Stimulated activated CD8-positive, alpha-beta memory T cell treated with anti-CD3 and anti-CD28 coated beads, Interleukin-2, amount 100 ng/mL, for 1 hour (primary cell): ENCODE measurements at places on chromosomes 3 and 15.

DNA sequence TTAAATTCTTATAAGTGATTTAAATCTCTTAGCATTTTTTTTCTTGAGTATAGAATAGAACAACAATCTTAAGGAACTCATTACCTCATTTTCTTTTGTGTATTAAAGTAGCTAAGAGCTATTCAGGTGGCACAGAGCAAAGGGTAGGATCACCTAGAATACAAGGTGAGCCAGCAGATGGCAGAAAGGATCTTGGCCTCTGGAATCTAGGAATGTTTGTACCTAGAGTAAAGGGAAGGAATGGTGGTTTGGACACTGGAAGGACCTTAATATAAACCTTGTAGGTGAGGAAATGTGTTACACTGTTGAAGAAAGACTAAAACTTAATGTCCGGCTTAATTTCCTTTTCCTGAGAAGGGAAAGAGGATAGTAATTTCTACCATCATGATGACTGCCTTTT lies 89.0 kb downstream of the GHSR start:
- DNase-seq, result no peak

DNA sequence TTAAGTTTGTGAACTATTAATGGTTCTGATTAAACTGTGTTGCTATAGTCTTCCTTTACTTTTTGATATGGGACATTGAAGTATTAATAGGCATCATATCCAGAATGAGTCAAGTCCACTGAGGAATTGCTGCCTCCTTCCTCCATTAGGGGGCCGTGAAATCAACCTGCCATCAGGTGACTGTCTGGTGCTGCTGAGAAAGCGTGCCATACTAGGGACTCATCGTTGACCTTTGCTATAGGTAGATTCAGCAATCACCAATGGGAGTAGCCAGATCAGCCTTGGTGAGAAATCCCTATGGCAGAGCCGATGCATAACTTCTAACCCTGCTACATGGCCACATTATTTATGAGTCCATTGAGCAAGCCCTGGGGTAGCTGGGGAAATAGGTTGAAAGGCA lies 30.1 kb upstream of the SLC28A2 start:
- no peak for DNase-seq

- no peak for DNase-seq
Measured at GRCh38 chr3:186094696-186095425, 14.0 kb downstream of the ETV5 start.

DNA sequence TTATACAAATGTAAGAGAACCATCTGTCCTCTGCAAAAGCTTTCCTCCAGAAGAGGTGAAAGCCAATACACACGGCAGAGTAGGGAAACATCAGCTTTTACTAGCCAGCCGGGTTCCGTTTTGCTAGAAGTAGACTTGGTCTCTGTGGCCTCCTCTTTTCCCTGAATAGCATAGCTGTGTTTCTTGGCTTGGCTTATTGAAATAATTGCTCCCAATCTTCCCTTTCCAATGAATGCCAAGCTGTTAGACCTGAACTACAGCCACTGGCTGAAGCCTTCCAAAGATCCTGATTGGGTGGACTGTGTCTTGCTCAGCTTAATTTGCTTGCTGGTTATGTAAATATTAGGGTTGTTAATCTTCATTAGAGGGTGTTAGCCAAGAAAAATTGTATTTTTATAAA lies 157.8 kb upstream of the ROPN1 start:
- no peak for DNase-seq

DNA sequence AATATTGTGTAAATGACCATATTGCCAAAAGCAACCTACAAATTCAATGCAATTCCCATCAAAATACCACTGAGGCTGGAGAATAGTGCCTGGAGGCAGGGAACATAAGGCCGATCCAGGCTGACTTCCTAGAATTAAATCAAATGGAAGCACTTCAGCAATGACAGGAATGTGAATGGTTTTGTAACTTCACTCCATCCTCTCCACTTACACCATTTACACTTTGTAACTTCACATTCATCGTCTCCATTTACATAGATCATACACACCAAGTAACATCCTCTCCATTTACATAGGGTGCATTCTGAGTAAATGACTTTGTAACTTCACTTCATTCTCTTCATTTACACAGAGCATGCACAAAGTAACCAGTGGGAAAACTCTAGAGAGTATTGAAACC lies 11.6 kb downstream of the STRIT1 start:
- no peak for DNase-seq

DNA sequence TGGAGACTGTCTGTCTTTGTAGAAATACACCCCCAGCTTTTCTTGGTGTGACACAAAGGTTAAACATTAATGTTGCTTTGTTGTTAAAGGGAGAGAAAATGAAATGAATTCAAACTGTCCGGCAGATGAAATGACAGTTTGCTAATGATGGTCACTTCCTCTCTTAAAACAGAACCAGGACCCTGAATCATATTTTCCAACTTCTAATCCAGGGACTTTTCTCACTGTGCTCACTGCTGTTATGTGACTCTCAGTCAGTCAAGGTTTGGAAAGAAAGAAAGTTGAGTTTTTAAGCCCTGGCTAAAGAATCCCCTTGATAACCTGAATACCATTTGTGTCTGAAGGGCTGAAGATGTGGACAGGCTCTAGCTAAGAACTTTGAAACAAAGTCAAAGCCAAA lies 215.8 kb downstream of the AGBL1 start:
- no peak for DNase-seq

DNA sequence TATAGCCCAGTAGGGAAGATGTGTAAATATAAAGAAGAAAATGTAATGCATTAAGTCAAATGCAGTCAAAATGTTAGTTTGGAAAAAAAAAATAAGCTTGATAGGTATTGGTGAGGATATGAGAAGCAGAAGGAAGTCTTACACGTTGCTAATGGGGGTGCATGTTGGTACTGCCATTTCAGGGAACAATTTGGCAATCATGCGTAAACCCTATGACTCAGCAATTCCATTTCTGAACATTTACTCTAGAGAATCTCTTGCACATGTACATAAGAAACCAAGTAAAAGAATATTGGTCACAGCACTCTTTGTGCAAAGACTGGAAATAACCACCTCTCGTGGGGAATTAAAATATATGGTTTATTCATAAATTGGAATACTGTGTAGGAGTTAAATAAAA lies 35.5 kb upstream of the TIMP4 start:
- no peak for DNase-seq

DNA sequence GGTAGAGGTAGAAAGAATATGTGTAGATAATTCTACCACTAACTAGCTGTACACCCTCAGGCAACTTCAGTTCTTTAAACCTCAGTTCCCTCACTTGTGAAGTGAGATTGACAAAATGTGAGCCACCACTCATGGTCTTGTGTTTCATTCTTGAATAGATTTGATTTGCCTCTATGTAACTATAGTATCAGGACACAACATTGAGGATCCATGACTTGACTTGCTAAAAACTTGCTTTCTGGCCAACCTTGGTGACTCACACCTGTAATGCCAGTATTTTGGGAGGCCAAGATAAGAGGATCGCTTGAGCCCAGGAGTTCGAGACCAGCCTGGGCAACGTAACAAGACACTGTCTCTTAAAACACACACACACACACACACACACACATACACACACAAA lies 115.8 kb upstream of the FLNB start:
- no peak for DNase-seq

DNA sequence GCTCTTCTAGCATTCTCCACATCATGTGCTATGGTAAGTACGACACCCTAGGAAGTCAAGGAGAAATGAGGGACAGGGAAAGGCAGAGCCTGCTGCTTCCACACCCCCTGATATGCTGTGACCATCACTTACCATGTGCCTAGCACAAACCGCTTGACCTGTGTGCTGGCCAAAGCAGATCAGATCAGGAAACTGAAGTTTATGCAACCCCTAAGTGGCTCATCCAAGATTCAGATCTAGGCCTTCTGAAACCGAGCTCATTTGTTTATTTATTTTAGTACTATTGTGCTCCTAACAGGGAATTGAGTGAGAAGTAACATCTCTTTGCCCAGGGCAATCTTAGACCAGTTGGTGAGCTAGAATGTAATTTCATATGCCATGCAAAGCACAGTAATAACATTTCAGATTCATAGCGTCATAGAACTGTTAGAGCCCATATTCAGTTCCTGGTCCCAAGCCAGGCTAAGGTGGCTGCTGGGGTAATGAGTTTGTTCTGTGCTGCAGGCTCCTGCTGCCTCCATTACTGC lies at the start of gene RTP2:
RTP2 (minus strand) TSS at position 51 of the 527 bp plus-strand sequence. CDS start 429 bp downstream, outside the sequence.
- DNase-seq, result no peak

DNA sequence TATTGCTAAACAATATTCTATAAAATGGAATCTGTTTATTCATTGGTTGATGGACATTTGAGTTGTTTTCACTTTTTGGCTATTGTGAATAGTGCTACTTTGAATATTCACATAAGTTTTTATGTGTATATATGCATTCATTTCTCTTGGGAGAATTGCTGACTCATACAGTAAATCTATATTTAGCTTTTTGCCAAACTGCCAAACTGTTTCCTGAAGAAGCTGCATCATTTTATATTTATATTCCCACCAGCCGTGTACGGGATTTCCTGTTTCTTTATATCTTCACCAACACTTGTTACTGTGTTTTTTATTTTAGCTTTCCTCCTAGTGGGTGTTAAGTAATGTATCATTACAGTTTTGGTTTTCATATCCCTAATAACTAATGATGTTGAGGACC lies 12.5 kb upstream of the TCAIM start:
- no peak for DNase-seq

- DNase-seq, result no peak
Measured at GRCh38 chr3:108408883-108409799, 101.3 kb downstream of the MYH15 start.

- DNase-seq, result no peak
Measured at GRCh38 chr3:105614288-105615030, 247.8 kb downstream of the ALCAM start.

- DNase-seq, result no peak
Measured at GRCh38 chr3:32992310-32992686, 40.9 kb downstream of the CCR4 start.
